Tracheal epithelial cell (primary cell): ENCODE measurements at places on chromosomes 2 and 18. TPM values are rescaled to one million over a fixed set of nuclear protein-coding genes. Genes with fewer than 3 reads are reported as not detected.

LRP1B gene
- under 0.01 TPM in 1 of 2 replicates, not detected in the other for total RNA-seq

GLI2 gene
- total RNA-seq, result under 0.01 and 0.21 TPM in 2 replicates

HOXD4 gene
- 1.2 TPM in 1 of 2 replicates, not detected in the other for total RNA-seq

HS6ST1 gene
- total RNA-seq, result 18.8 and 33.9 TPM in 2 replicates

DSG3 gene
- total RNA-seq, result 215 and 390 TPM in 2 replicates

FZD7 gene
- 0.85 and 13.7 TPM in 2 replicates for total RNA-seq

B4GALT6 gene
- 1.9 and 3.2 TPM in 2 replicates for total RNA-seq

MYOM1 gene
- total RNA-seq, result 0.43 and 0.96 TPM in 2 replicates

SERPINB13 gene
- 9.2 and 20.5 TPM in 2 replicates for total RNA-seq

APOB gene
- under 0.01 TPM in 1 of 2 replicates, not detected in the other for total RNA-seq

NCKAP1 gene
- 246 and 332 TPM in 2 replicates for total RNA-seq

TAF1B gene
- 14.0 and 32.2 TPM in 2 replicates for total RNA-seq

MIB1 gene
- total RNA-seq, result 73.3 and 84.4 TPM in 2 replicates

ASPRV1 gene
- under 0.01 TPM in 1 of 2 replicates, not detected in the other for total RNA-seq

CYP27C1 gene
- 0.43 and 1.4 TPM in 2 replicates for total RNA-seq

CD28 gene
- total RNA-seq, result not detected in 2 replicates

ABCG8 gene
- under 0.01 TPM in 1 of 2 replicates, not detected in the other for total RNA-seq

DOCK10 gene
- 0.48 TPM in 1 of 2 replicates, not detected in the other for total RNA-seq

MDH1B gene
- total RNA-seq, result 0.48 TPM in 1 of 2 replicates, not detected in the other

ACVR1C gene
- total RNA-seq, result 0.64 and 0.72 TPM in 2 replicates

PTGR3 gene
- 5.5 and 7.0 TPM in 2 replicates for total RNA-seq

DSC3 gene
- total RNA-seq, result 260 and 288 TPM in 2 replicates

IL36RN gene
- 1.1 and 8.4 TPM in 2 replicates for total RNA-seq

CHRND gene
- not detected in 2 replicates for total RNA-seq

NYAP2 gene
- under 0.01 TPM in 1 of 2 replicates, not detected in the other for total RNA-seq

AQP4 gene
- total RNA-seq, result under 0.01 and 0.72 TPM in 2 replicates

RAX gene
- not detected in 2 replicates for total RNA-seq

ERLEC1 gene
- 125 and 131 TPM in 2 replicates for total RNA-seq

IGFBP2 gene
- 41.8 and 90.6 TPM in 2 replicates for total RNA-seq

PPM1B gene
- total RNA-seq, result 17.8 and 18.1 TPM in 2 replicates

DSG1 gene
- total RNA-seq, result 0.21 and 0.72 TPM in 2 replicates

ODC1 gene
- 269 and 361 TPM in 2 replicates for total RNA-seq

MAP3K19 gene
- under 0.01 TPM in 1 of 2 replicates, not detected in the other for total RNA-seq

SNRNP27 gene
- 27.9 and 31.3 TPM in 2 replicates for total RNA-seq

VWC2L gene
- total RNA-seq, result not detected in 2 replicates

NR4A2 gene
- total RNA-seq, result 0.24 and 0.43 TPM in 2 replicates

SP140L gene
- total RNA-seq, result 3.0 and 3.6 TPM in 2 replicates

ACOXL gene
- total RNA-seq, result 0.24 TPM in 1 of 2 replicates, not detected in the other

C2orf66 gene
- total RNA-seq, result 0.24 and 0.43 TPM in 2 replicates
